ENCODE measurements at places on chromosomes 2 and 18.

GRCh38 chr2:234392041-234392615 is 104.8 kb downstream of the ARL4C start:
- no peak for DNase-seq

- no peak for DNase-seq
Observed at GRCh38 chr2:196808083-196808665, 981 bp downstream of the C2orf66 start.

- DNase-seq, result no peak
Observed at GRCh38 chr2:134231965-134232340, 21.9 kb upstream of the MGAT5 start.

- DNase-seq, result no peak
Observed at GRCh38 chr2:173291412-173291811, 63.3 kb upstream of the CDCA7 start.

GRCh38 chr2:9388199-9388681 is 35.1 kb downstream of the ITGB1BP1 start:
- no peak for DNase-seq

DNA sequence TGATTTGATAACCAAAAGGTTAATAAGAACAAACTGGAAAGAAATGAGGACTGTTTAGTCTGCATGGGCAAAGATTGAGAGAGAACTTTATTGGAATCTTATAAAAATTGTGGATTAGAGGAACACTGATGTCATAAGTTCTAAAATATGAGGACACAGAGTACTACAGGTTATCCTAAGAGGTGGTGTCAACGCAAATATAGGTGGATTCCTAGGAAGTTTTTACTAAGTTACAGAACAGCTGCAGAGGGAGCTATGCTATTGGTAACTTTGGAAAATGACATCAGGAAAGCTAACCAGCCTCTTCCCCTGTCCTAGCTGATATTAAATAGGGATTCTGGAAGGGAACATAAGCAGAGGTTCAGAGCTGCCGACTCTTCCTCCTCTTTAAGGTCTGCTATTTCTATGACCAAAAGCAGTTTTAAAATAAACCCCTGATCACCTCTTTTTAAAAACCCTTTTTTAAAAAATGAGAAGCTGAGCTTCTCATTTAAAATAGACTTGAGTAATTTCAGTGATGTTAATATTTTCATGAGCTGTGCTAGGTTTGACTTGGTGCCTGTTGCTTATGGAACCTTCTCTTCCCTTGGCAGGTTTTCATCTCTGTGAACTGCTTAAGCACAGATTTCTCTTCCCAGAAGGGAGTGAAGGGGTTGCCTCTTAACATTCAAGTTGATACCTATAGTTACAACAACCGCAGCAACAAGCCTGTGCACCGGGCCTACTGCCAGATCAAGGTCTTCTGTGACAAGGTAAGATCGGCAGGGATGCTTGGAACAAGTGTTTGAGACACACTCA is 34.2 kb downstream of the GRHL1 start:
- DNase-seq, result no peak

GRCh38 chr2:11379558-11379957 is 35.1 kb upstream of the ROCK2 start:
- no peak for DNase-seq

DNA sequence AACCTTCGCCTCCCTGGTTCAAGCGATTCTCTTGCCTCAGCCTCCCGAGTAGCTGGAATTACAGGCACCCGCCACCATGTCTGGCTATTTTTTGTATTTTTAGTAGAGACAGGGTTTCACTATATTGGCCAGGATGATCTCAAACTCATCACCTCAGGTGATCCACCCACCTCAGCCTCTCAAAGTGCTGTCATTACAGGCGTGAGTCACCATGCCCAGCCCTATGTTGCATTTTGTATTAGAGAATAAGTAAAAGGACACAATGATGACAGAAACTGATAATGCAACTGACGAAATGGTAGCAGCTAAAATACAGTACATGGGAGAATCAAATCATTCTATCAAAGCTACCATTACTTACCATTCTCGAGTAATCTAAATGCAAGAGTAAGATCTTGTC is 276.7 kb downstream of the DSEL start:
- DNase-seq, result no peak

DNA sequence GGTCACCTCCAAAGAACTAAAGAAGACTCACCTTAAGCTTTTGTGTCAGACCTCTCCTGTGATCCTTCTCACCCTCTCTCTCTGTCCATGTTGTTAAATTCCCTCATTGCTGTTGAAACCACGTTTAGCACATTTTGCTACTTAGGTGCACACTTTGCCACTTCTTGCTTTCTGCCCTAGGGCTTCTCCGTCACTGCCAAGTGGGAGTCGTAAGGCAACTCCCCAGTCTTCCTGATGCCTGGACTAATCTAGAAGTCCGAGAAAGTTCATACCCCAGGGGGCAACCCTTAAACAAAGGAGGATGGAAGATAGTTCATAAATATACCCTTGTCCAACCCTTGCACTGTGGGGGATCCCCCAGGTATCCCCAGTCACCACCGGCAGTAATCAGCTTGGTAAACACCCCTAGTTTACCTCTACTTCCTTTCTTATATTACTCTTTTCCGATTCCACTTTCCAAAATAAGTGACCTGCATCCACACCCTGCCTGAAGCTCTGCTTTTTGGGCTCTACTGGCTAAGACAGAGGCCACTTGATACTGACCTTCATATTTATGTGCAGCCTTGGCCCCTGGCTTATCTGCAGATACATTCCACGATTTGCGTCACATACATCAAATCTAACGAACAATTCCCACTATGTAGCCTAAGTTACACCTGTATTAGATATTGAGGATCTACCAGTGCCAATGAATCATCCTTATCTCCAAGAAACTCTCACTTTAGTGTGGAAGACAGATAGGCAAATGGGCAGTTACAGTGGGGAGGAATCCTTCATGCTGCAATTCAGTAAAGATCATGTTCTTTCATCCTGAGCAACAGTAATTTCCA is 776.2 kb downstream of the RNF144A start:
- no peak for DNase-seq

DNA sequence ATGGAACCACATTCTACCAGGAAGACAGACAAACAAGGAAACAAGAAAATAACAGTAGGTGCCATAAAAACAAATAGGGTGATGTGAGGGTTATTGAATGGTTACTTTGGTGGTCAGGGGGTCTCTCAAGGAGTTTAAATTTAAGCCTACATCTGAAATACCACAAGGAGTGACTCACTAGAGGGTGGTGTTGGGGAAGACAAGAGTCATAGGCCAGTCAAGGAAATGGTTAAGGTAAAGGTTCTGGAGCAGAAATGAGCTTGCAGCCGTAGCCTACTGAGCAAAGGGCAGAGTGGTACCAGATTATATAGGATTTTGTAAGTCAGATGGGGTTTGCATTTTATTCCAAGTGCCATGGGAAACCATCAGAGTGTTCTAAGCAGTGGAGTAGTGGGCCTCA is 135.6 kb upstream of the DAPL1 start:
- no peak for DNase-seq

DNA sequence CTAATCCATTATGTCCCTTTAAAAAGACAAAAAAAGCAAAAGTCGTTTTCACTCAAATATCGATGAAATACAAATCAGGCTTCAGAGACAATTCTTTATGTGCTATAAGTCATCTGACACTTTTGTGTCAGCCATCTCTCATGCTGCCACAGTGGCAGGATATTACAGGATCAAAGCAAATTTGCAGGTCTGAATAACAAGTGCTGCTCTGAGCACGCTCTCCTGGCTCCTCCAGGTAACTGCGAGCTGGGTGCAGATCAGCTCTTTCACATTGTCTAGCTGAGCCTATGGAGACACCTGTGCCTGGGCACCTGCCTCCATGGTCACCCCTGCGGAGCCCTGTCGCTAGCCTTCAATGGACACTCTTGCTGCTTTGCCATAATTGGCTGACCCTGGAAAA is 250.2 kb upstream of the RAB12 start:
- DNase-seq, result no peak

GRCh38 chr2:200625282-200625681 is 39.5 kb downstream of the AOX1 start:
- no peak for DNase-seq

- no peak for DNase-seq
Observed at GRCh38 chr2:164867779-164868397, 26.3 kb upstream of the COBLL1 start.

DNA sequence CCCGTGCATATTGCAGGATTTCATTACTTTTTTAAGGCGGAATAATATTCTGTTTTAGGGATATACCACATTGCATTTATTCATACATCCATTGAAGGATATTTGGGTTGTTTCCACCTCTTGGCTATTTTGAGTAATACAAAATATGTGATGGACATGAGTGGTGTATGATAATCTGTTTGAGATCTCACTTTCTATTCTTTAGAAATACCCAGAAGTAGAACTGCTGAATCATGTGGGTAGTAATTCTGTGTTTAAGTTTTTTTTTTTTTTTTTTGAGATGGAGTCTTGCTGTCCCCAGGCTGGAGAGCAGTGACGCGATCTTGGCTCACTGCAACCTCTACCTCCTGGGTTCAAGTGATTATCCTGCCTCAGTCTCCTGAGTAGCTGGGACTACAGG is 201.4 kb downstream of the NYAP2 start:
- no peak for DNase-seq

GRCh38 chr2:45616658-45617411 is 5.8 kb upstream of the SRBD1 start:
- no peak for DNase-seq

DNA sequence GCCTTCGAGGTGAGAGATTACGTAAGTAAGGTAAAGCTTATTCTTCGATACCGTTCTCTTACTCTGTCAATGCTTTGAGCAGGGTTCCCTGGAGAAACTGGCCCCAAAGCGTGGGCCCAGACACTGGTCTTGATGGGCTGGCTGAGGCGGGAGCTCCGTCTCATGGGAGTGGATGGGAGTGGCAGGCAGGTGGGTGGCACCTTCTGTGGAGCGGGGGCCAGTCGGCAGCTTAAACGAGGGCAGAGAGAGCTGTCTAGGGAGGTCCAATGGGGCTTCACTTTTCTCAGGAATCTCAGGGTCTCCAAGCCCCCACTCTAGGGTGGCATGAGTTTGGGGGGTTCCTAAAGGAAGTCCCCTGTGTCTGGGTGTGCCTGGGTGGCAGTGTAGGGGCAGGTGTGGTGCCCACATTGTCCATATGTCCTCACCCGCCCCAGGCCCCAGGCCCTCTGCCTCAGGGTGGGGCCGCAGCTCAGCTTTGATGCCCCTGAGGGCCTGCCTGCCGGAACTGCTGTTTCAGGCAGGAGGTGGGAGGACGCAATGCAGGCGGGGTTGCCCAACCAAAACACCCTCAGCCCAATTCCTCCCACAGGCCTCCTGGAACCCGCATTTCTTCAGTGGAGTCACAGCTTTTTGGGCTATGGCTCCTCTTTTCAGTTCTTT is 32.5 kb upstream of the FOSL2 start:
- no peak for DNase-seq

- DNase-seq, result no peak
Observed at GRCh38 chr2:2723064-2723463, 392.0 kb upstream of the MYT1L start.

GRCh38 chr2:68913359-68913758 is 39.3 kb downstream of the GKN2 start:
- no peak for DNase-seq

GRCh38 chr2:208361077-208361441 is 45.5 kb upstream of the PTH2R start:
- no peak for DNase-seq

- DNase-seq, result peak; percentile 86
Observed at GRCh38 chr2:66582104-66582986, 147.4 kb downstream of the MEIS1 start.

DNA sequence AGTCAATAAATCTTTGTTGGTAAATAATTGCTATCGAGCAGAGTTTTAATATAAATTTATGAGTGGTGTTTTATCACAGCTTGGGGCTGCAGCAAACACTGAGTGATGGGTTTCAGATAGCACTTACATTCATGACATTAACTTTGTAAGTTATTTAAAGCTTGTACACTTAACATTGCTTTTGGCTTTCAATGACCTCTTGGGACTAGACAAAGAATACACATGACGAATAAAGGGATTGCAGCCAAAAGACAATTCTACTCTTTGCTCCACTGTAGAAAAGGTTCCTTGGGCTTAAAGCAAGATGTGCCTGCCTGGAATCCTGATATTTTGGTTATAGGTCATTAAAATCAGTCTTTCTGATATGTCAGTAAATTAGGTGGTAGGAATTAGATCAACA is 299.5 kb downstream of the GBX2 start:
- DNase-seq, result no peak

GRCh38 chr2:38613126-38613848 is 10.6 kb upstream of the HNRNPLL start:
- DNase-seq, result no peak

GRCh38 chr2:99988599-99988998 is 153.8 kb downstream of the AFF3 start:
- DNase-seq, result no peak

GRCh38 chr18:55654986-55655385 is 67.0 kb upstream of the TCF4 start:
- no peak for DNase-seq

- no peak for DNase-seq
Observed at GRCh38 chr2:85913884-85914881, 25.4 kb upstream of the ST3GAL5 start.

DNA sequence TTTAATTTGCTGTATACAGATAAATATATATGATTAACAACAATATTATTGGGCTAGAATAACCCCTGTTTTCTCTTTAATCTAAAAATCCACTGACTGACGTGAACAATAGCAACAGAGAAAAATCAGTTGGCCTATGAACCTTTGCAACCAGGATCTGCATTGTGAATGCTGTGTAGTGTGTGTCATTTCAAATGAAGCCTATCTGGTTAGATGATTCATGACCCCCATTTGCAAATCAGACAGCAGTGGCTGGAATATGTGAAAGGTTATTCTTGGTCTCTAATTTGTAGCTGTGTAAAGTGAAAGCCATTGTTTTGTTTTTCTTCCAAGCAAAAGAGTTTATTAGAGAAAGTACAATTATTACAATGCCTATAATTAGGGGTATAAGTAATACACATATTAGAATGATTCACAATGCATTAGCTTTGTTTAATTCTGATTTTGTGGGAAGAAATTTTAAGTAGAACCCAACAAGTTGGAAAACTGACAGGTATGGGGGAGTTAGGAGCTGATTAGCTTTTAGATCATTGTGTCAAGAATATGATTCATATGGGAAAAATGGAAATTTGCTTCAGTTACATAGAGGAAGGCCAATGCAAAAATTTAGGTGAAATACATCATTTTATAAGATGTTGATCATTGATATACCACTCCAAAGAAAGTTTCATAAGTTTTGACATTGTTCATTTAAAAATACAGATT is 1362.2 kb upstream of the TMEFF2 start:
- DNase-seq, result no peak

DNA sequence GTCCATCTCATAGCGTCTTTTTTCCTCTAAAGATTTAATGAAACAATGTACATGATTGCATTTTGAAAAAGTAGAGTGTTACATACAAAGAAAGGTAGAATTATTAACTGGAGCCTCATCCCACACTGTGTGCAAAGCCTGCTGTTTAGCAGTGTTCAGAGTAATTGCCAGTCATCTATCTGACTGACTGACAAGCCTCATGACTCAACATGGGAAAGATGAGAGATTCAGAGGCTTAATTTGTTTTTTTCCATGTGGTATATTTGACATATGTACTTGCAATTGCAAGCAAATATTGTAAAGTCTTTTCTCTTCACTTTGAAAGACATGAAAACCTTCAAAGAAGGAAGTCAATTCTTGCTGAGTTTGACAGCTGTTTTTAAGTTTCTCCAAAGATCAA is 14.7 kb downstream of the PCARE start:
- DNase-seq, result no peak

- no peak for DNase-seq
Observed at GRCh38 chr2:207897541-207898353, 127.6 kb downstream of the PLEKHM3 start.

Measured in spinal cord (tissue), 10 donors.